ENCODE measurements at places on chromosomes 12 and 14.

GRCh38 chr12:886206-886605, 63.3 kb downstream of the RAD52 start:
- DNase-seq, result no peak

- DNase-seq, result no peak
These were observed 119.5 kb upstream of the RTL1 start for GRCh38 chr14:101022916-101023435.

- no peak for DNase-seq
These were observed 973.2 kb downstream of the AACS start for GRCh38 chr12:126038434-126038833.

DNA sequence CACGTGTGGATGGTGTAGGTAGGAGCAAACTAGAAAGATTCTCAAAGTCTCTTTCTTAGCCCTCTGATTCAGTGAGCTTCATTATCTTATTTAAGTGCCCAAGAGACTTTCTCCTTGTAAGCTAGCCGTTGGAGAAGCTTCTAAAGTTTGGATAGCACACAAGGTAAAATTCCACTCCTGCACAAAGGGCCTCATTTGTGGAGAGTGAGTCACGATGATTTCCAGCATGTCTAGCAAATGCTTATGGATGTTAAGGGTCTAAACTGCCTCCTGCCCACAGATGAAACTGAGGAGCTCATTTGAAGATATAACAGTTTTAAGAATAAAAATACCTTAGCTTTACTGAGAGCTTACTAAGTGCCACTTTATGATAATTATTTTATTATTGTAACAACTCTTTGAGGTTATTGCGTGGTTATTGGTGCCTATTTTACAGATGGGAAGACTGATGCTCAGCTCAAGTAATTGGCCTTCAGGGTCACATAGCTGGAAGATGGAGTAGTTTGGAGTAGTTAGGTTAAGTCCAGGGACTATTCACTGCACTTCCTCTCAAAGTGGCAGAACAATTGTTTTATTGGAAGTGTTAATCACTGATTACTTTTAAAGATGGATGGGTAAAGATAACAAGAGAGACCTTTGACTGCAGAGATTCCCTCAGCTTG, 78.7 kb upstream of the HIF1A start:
- DNase-seq, result no peak

DNA sequence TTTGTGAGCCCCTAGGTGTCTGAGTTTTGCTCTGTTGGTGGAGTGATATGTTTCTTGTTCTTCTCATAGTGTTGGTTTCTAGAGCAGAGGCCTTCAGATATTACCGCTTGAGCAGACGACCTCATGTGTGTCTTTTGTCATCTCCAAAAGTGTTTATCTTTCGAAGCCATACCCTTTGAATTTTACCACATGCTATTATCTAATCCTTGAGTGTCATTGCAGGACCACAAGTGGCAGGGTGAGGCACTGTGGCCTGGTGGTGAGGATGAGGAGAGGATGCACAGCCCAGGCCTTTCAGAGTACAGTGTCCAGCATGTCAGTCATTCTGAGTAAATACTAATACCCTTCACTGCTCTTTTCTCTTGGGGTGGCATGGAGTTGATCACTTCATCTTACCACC, 57.2 kb upstream of the CISTR start:
- no peak for DNase-seq

GRCh38 chr12:105721051-105721825, 390.7 kb downstream of the C12orf75 start:
- no peak for DNase-seq

All from iPS DF 19.7 (cell line).